Kidney (tissue), 22 donors: ENCODE measurements at places on chromosomes 6 and 20. TPM values are rescaled to one million over a fixed set of nuclear protein-coding genes. Genes with fewer than 3 reads are reported as not detected.

The VSX1 gene
- polyA plus RNA-seq = not detected

The PRPF6 gene
- 51.3 TPM for polyA plus RNA-seq

The GSTA2 gene
- polyA plus RNA-seq = 133 TPM

The MDN1 gene
- polyA plus RNA-seq = 19.4 TPM

The IL17A gene
- polyA plus RNA-seq = not detected

The PAK5 gene
- polyA plus RNA-seq = 0.22 TPM

DNA sequence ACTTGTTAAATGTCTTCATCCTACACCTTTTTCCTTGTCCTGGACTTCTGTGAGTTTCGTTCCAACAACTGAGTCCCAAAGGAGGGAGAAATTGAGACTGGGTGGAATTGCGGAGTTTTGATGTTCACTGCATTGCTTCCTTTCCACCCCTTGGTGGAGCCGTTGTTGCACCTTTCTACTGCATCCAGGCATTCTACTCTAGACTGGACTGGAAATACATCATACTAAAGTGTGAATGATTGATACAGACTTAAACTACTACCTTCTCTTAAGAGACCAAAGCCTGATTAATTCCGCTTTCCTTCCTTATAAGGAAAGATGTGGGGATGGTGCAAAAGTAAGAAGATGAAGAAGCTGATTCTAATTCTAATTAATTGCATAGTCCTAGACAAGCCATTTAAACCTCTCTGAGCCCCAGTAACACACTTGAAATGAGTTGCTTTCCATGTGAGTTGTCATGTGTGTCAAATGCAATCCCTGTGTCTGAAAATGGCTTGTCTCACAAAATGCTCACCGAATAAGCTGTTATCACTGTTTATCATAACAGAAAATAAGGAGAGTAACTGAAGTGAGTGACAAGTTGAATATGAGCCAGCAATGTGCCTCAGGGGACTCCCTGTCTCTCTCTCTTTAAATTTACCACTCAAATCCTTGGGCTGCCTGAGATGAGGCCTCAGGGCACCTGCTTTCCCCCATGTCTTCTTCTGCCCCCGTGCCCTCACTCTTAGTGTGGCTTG, 338.3 kb upstream of the CHD6 start:
- DNase-seq = no peak

DNA sequence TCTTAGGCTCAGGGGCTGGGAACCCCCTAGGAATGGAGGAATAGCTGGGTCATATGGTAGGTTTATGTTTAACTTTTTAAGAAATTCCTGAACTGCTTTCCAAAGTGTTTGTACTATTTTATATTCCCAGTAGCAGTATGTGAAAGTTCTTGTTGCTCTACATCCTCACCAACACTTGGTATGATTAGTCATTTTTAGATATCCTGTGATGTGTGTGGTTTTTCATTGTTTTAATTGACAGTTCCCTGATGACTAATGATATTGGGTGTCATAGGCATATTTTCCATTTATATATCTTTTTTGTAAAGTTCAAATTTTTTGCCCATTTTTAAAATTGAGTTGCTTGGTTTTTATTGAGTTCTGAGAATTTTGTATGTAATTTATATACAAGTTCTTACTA, 72.3 kb downstream of the SLC16A10 start:
- no peak for DNase-seq

DNA sequence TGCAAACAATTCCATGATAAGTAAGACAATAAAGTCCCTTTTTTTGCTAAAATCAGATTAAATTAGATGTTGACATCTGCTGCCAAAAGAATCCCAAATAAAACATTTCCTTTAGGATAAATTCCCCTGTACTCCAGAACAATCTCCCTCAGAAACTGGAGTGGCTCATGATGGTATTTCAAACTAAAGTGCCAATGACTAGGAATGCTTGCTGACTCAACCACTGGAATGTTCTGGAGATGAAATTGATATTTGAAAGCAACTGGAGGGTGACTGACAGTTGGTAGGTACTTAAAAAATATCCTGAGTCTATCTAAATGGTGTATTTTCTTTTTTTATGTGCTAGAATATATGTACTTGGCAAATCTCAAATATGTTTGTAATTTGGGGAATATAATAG, 350.1 kb upstream of the TSHZ2 start:
- no peak for DNase-seq

DNA sequence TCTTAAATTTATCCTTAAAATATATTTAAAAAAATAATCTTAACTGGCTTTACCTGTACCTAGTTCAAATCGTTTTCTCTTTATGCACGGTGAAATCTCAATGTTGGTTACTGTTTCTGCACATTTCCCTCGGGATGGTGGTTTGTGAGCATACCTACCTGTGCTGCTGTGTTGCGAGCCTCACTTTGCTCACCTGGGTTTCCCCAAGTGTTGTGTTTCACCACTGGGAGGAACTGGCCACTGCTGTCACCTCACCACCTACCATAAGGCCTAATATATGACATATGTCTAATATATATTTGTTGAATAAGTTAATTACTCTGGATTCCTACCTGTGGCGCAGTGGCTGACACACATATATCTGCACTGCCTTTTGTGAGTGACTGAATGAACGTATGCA, 493.5 kb upstream of the FLRT3 start:
- no peak for DNase-seq

DNA sequence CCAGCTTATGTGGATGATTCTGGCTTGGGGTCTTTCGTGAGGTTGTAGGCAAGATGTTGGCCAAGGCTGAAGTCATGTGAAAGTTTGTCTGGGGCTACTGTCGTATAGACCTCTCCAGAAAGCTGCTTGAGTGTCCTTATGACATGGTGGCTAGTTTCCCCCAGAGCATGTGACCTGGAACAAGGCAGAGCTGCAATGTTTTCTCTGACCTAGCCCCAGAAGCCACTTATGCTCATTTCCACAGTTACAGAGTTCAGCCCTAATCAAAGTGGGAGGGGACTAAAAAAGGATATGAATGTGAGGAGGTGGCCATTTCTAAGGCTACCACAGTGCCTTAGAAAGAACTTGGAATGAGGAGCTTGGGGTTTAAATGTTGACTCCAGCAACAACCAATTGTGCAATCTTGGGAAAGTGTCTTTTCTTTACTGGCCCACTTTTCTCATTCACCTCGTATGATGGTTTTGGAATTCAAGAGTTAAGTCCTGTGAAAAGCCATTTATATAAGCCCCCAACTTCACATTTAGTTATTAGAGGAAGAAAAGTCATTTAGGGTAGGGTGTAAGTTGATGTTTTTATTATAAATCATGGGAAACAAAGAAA, 5.9 kb upstream of the ASXL1 start:
- no peak for DNase-seq

- peak; percentile 94 for DNase-seq
Measured at GRCh38 chr20:38143646-38144554, 21.2 kb downstream of the TGM2 start.

GRCh38 chr20:41219824-41220223, 82.5 kb downstream of the PLCG1 start:
- DNase-seq = no peak

GRCh38 chr20:34468951-34469350, 47.3 kb upstream of the DYNLRB1 start:
- no peak for DNase-seq

GRCh38 chr6:1403851-1404712, 14.7 kb downstream of the FOXF2 start:
- no peak for DNase-seq

- DNase-seq = no peak
Measured at GRCh38 chr6:166474721-166475565, 92.2 kb upstream of the MPC1 start.

DNA sequence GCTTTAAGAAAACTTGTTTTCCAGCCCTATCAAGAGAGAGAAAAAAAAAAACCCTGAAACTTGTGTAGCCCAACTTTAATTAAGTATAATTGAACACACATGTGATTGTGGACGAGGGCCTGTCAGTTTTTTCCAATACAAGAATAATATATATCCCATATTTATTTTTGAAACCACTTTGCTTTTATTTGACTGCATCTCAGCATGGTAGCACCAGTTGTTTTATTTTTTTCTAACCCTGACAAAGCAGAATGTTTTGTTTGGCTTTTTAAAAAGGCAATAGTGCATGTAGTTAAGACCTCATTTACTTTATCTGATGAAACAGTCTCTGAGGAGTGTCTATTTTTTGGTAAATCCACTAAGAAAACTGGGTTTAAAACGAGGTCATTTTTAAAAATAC, 257.7 kb downstream of the CDKAL1 start:
- peak; percentile 39 for DNase-seq

- no peak for DNase-seq
Measured at GRCh38 chr6:21895555-21895954, 302.0 kb downstream of the SOX4 start.

DNA sequence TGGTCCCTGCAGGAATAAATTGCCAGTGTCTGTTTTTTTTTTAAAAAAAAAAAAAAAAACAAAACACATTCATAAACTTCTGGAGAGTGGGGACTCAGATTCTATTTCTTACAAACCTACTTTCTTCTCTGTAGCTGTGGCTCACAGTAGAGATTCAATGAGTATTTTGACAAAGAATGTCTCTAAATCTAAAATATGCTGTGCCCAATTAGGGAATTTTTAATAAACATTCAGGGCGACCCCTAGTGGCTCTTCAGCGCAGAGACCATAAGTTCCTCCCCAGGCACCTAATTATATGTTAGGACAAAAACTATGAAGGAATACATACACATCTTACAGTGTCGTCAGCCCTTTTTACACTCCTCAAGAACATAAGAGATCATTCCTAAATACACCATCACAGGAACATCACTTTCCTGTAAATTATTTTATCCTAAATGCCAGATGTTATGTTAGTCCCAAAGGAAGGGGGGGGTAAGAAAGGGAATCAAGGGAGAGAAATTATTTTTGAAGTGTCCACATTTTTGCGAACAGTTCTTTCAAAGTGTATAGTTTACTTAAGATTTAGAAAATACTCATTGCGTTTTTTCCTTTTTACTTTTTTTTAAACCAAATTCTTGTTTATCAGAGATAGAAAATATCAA, 21.8 kb upstream of the NAA20 start:
- no peak for DNase-seq

- peak; percentile 83 for DNase-seq
Measured at GRCh38 chr6:11043961-11044711, at the start of gene ELOVL2. TSS of gene ELOVL2 (minus strand) at chr6:11044305. CDS start at chr6:11044230, 75 bp downstream.
